ENCODE measurements at places on chromosomes 2 and 18.

DNA sequence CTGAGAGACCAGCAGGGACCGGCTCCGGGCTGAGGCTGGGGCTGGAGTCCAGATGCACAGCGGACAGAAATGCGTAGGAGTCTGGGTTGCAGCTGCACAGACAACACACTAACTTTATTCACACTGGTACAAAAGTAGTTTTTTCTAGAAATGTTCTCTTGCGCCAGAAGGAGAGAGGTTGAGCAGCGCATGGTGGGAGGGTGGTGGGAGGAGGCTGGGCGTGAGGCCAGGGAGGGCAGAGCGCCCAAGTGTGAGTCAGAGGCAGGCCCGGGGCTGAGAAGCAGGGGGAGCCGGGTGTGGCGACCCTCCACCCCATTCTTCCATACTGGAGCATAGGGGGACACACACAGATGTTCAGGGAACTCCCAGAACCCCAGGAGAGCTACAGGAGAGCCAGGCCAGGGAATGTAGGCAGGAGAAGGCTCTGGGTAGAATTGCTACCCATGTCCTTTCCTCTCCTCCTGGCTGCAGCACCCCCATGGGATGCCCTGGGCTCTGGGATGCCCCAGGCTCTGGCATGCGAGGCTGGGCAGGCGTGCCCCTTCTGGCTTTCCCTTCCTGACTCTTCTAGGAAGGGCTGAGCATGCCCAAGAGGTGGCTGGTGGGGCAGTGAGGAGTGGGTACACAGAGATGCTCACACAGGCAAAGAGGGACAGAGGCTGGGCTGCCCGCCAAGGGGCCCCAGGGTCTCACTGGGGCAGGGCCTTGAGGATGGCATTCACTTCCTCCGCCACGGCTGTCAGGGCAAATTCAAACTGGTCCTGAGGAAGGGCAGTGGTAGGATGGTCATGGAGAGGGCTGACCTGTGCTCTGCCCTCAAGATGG lies 10.6 kb downstream of the DNAJB2 start:
- no peak for DNase-seq

DNA sequence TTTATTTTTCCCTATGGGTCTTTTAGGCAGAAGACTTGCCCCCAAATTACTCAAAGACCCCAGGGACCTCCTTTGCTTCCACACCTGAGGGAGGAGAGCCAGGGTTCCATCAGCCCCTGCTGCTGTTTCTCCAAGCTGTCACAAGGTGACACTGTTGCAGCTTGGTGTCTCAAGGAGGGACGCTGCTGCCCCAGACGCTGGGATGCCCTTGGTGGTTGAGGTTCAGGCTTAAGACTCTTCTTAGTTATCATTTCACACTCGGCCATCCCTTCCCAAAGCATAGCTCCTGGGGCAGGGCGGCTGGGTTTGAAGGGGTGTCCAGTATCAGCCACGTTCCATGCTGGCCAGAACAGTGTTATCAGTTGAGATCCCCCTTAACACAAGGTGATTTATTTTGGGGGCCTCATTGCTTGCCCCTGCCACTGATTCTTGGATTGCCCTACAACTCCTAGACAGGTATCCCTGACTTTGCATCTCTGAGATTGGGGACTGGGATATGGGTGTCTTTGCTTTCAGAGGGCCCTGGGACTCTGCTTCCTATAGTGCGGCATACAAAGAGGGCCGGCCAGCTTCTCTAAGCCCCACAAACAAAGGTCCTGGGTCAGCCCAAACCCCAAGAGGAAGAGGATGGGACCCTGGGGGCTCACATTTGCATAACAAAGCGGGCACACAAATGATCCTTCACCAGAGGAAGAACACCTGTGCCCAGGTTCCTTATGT lies 22.7 kb downstream of the GPR55 start:
- peak; percentile 61 for DNase-seq

DNA sequence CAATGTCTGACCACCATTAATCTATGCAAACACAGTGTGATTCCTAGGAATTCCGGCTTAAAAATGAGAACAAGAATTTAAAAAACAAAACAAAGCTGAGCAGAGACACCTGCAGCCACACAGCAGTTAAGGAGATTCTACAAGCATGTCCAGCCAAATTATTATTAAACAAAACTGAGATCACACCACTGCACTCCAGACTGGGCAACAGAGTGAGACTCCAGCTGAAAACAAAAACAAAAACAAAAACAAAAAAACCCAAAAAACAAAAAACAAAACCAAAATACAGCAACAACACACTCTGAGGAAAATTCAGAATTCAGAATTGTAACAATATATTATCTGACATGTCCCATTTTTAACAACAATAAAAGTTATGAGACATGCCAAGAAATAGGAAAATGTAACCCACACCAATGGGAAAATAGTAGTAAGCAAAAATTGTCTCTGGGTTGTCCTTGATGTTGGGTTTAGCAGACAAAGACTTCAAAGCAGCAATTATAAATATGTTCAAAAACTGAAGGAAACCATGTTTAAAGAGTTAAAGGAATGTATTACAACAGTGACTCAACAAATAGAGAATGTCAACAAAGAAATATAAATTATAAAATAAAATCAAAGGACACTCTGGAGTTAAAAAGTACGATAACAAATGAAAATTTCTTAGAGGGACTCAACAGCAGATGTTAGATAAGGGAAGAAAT lies 19.7 kb downstream of the MYOM1 start:
- DNase-seq, result no peak

DNA sequence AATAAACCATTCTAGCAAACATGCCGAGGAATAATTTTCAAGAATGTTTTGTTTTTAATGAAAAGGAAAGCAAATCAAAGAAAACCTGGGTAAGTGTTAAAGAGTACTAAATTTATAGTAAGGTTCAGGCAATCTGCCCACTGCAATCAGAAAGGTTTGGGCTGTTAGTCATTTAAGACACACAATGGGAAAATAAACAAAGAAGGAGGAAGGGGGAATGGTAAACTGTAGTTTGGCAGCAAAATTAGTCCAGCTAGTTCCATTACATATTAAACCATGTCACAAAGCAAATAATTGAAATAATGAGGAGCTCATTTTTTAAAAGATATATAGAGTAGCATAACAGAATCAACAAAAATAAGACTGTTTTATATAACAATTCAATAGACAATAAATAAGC lies 87.5 kb upstream of the COPS8 start:
- no peak for DNase-seq

- DNase-seq, result no peak
Observed at GRCh38 chr18:45340884-45341283, 274.4 kb upstream of the SLC14A2 start.

GRCh38 chr18:41022484-41022883 lies 932.5 kb upstream of the PIK3C3 start:
- no peak for DNase-seq

DNA sequence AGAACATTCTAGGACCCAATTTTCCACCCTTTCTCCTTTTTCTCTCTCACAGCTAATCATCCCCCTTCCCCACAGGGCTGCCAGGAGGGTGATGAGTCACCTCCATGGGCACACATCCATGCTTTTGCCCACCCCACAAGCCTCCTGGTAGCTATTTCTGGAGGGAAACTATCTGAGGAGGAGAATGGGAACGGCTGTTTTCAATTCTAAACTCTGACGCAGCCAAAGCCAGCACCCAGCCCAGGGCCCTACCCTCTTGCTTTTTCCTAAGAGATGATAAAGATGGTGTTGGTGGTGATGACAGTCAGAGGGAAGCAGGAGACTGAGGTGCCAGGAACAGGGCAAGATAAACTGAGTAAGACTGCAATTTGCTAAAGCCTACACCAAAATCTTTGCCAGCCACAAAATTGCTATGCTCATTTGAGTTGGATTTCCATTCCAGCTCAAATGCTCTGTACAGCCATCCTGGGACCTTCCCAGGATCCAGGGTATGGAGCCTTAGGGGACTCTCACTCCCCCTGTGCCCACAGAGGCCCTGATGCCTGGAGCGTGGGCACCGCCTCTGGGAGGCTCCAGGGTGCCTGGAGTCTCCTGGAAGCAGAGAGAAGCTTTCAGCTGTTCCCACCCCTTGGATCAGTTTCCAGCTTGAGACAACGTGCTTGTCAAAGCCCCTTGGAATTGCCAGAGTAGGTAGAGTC lies 62.0 kb upstream of the FZD7 start:
- DNase-seq, result no peak

GRCh38 chr2:1010415-1010930 lies 59.8 kb downstream of the SNTG2 start:
- no peak for DNase-seq

- no peak for DNase-seq
Observed at GRCh38 chr2:186325827-186326535, 160.1 kb upstream of the ZC3H15 start.

GRCh38 chr18:58095222-58095621 lies 51.2 kb downstream of the NEDD4L start:
- DNase-seq, result no peak

- no peak for DNase-seq
Observed at GRCh38 chr2:200687922-200688920, 102.4 kb downstream of the AOX1 start.

DNA sequence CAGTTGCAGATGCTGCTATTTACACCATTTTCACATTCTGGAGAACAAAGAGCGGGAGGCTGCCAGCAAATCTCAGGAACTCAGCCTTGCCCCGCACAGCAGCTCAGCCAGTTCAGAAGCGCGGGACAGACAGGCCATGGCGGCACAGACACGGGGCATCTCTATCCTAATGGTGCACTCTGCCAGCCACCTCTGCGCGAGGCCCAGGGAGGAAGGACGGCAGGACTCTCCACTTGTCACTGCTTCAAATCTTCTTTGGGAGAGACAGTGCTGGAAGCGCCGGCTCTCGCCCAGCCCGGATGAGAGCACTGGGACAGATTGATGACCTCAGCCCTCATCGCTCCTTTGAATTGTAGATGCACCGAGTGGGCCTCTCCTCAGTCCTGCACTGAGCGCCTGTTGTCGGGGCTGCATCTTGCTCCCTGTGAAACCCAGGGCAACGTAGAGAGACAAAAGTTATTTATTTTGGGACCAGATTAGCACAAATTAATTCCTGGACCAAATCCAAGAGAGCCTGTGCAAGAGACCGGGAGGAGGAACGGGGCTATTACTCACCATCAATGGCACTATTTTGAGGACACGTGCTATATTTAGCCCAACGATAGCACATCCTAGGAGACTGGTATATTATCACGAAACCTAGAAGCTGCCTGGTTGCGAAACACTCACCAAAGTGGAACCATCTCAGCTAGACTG lies 211.4 kb upstream of the SMIM21 start:
- no peak for DNase-seq

DNA sequence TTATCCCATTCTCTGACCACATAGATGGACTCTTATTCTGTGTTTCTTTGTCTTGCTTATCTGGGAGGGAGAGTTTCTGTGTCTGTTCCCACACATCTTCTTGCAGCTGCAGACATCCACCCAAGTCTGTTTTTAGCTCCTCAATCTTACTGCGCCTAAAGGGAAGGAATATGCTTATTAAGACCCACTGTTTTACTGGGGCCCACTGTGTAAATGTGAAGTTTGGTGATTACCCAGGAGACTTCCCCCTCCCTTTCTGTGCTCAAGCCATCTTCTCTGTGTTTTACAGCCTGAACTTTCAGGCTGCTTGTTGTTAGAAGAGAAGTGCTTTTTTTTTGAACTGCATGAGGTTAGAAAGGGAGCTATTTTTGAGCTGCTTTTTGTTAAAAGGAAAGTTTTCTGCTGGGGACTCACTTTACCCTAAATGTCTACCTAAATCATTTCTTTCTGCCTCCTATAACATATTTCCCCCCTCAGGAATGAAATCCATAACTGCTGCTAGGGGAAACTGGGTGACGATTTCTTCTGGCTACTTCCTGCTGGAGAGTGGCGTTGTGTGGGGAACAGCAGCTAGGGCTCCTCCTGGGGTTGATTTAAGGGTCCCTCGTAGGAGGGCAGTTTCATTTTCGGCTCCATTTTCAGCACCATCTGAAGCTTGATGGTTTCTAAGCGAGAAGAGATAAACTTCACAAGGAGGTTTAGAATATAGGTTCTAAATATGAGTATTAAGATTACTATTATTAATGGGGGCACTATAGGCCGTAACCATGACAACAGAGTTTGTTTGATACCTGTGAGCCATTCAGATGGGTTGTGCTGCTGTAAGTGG lies 39.5 kb upstream of the GMCL1 start:
- no peak for DNase-seq

- no peak for DNase-seq
Observed at GRCh38 chr2:174063492-174064092, 98.4 kb upstream of the SP3 start.

Data from activated CD4-positive, alpha-beta T cell treated with anti-CD3 and anti-CD28 coated beads, Interleukin-2, amount 50 U/mL, for 24 hours (primary cell).